ENCODE measurements at places on chromosomes 12 and 14. TPM values are rescaled to one million over a fixed set of nuclear protein-coding genes. Genes with fewer than 3 reads are reported as not detected.

OR10P1 gene
- not detected for total RNA-seq

- ATAC-seq: no peak
Measured at GRCh38 chr14:53790731-53791500, 165.7 kb downstream of the BMP4 start.

- ATAC-seq: no peak
Measured at GRCh38 chr12:32777159-32777558, 21.5 kb upstream of the YARS2 start.

- ATAC-seq: no peak
Measured at GRCh38 chr14:80754696-80755095, 186.8 kb downstream of the CEP128 start.

DNA sequence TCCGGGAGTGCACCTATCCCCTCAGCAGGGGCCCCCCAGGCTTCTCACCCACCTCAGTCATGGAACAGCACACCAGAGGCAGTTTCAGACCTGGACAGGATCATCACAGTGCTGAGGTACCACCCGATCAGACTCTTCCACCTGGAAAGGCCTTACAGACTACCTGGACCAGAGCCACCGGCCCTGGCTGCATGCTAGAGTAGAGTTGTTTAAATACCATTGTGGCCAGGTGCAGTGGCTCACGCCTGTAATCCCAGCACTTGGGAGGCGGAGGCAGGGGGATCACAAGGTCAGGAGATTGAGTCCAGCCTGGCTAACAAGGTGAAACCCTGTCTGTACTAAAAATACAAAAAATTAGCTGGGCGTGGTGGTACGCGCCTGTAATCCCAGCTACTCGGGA, 61.5 kb downstream of the TSPAN11 start:
- ATAC-seq: no peak

DNA sequence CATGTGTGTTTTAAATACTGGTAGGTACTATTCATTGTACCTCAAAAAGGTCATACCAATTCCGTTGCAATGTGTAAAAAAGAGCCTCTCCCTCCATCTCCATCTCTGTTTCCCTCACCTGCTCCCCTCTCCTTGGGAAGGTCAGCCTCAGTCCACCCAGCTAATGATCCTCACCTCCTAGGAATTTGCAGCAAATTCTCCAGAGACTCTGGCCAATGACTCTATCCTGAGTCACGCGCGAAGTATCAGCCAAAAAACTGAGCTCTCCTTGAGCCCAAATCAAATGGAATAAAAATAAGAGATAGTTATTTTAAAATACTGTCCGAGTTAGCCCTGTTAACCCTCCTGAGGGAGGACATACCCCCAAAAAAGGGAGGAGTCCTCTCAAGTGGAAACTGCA, 148.4 kb downstream of the DPF3 start:
- no peak for ATAC-seq

DNA sequence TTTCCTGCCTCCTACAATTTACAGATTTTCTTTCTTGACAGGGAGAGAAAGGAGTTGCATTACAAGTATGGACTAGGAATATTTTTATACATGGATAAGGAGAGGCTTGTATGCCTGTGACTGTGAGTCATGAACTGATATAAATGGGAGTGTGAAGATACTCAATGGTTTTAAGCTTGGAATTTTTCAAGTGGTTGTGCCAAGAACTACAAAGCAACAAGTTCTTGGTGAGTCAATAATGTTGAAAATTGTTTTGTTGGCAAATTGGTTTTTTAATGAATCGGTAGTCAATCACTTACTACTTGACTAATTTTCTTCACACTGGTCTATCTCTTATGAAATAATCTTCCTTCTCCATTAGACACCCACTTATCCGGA, 58.9 kb upstream of the HMGA2 start:
- no peak for ATAC-seq

DNA sequence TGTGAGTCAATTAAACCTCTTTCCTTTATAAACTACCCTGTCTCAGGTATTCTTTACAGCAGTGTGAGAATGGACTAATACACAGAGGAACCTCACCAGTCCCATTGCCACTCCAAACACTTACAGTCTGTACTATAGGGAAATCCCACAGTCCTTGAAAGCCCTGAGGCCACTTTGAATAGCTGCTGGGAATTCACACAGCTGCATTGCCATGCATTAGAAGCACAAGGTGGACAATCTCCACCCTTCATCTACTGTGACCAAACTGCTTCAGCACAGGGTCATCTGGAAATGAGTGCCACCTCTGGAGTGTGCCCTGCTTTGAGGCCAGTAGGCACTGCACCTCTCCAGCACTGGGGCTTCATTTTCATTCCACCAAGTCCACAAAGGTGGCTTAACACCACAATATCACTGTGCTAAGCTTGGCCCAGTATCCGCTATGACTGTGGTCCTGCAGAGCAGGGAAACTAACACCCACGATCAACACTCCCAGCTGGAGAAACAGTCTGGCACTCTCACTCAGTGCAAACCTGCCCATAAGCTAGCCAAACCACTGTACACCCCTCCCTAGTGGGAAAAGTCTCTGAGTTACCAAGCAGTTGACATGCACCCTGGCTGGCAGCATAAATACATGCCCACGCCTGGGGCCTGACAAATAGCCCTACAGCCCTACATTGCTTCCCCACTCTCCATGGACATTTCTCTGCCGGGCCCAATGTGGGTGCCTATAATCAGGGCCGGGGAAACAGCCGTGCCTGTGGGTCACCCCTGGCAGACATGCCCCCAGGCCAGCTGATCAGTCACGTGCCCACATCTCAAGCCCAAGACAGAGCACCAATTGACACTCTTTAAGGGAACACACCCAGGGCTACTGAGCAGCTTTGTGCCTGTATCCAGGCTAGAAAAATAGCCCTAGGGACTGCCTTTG, 294.3 kb upstream of the MGAT4C start:
- ATAC-seq: peak; percentile 16

ETNK1 gene
- total RNA-seq: 33.3 TPM

FAM186B gene
- total RNA-seq: 0.31 TPM

DNA sequence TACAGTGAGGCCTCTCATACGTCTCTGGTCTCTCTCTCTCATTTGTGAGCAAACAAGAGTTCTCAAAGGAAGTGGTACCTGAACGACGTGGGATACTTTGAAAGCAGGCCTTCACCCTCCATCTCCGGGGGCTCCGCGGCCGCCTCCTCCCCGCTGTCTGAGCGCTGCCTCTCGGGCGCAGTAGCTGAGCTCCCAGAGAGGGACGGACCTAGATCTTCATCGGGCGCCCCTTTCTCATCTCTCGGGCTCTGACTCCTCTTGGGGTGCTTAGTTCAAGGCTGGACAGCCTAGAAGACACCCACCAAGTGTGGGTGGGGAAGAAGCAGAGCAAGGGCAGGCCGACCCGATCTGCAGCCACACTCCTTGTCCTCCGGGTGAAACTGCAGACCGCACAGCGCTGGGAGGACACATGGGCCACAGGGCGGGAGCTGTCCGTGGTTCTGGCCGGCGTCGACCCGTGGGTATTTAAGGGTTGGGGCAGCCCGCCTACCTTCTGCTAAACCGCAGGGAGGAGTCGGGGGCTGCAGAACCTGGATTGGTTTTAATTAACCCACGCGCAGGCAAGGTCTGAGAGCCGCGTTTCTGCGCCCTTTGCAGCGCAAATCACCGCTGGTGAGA, 92.7 kb downstream of the PAH start:
- ATAC-seq: no peak

GRCh38 chr12:53963005-53963404, 8.3 kb downstream of the HOXC12 start:
- ATAC-seq: no peak

DNA sequence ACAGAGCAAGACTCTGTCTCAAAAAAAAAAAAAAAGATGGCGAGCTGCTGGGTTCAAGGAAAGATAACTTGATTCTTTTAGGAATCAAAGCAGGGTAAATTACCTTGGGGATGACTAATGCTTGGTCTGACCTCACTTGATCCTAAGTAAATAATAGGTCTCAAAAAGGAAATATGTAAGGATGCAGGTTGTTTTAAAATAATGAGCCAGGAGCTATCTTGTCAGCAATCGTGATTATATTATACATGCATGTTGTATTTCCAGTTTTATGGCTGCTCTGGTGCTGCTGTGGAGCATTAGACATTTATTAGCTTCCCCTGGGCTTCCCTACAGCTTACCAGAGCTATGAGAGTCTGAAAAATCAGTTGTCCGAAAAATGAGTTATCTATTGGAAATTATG, 2.6 kb downstream of the EIF2B2 start:
- no peak for ATAC-seq

DNA sequence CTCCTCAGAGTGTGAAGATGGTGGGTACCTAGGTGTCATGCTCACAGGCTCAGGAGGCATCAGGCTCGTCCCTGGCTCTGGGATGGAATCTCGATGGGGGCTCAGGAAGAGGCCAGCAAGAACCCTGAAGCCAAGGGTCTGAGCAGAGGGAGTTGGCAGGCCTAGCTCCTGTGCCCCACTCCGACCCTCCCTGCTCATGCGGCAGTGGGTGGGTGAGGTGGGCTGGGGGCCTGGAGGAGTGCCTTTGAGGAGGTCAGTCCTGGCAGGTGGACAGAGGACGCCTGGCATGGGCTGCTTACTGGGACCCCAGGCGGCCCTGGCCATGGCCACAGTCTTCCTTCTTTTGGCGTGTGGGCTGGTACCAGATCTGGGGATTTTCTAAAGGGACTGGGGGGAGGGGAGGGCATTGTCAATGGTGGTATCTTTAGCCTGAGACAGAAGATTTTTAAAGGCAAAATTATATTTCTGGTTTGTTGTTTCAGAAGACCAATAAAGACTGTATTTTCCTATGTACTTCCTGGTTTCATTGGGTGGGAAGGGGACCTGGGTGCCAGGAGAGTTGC, 16.0 kb downstream of the LRTM2 start:
- no peak for ATAC-seq

TBX3 gene
- total RNA-seq: 11.8 TPM

DNA sequence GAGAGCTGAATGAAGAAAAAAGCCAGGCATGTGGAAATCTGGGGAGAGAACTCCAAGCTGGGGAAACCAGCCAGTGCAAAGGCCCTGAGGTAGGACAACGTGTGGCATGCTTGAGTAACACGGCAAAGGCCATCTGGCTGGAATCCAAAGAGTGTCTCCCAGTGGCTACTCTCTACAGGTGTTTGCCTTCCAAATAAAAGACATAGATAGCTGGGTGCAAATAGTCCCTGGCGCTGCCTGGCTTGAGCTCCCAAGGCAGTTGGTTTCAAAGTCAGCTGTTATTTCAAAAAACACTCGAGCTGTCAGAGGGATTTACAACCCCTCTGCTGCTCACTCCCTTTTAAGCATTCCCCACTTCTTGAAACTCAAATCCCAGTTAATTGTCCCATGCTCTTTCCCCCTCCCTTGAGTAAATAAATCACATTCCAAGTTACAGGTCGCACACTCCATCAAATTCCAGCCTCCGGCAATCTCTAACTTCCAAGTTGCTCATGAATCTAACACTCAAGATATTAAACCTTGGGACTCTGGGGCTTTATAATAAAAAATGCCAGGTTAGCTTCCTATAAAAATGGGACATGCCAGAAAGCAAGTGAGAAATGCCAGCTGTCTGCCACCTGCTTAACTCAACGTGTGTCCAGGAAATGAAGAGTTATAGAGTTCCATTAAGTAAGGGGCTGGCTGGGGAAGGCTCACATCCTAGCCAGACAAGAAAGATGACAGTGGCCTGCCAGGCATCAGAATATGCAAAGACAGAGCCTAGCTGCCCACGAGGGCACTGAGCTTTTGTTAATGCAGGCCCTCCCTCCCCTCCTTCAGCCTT, 133.6 kb upstream of the NOS1 start:
- ATAC-seq: no peak

- no peak for ATAC-seq
Measured at GRCh38 chr14:32399920-32400319, 70.8 kb downstream of the AKAP6 start.

CDK17 gene
- total RNA-seq: 54.4 TPM

FOXA1 gene
- 5.1 TPM for total RNA-seq

DNA sequence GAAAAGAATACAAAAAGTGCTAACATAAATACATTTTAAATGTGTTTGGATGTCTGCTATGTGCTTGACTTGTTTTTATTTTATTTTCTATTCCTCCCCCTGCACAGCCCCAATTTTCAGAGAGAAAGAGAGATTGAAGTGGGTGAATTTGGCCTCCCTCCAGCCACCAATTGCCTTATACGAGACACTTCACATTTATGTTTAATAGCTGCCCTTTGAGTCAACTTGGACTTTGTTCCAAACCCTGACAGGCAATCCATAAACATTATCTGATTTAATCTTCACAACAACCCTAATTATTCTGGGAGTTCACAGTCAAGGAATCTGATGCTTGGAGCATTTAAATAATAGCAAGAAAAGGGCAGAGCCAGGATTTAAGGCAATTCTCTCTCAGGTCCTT, 161.7 kb downstream of the SLC15A4 start:
- ATAC-seq: no peak

IFI27 gene
- 156 TPM for total RNA-seq

DNA sequence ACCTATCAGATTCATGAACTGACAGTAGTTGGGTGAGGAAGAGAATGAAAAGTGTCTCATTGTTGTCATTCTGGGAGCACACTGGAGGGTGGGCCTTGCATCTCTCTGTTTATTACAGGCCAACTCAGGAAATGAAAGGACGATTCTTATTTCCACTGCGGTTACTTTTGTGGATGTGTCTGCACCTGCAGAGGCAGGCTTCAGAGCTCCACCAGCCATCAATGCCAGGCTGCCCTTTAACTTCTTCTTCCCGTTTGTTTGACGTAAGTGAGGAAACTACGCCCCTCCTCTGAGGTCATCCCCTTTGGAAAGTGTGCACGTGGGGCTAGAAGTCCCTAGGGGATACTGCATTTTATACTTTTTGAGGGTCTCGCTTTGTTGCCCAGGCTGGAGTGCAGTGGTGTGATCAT, 33.7 kb downstream of the TCTN1 start:
- no peak for ATAC-seq

PRKD1 gene
- total RNA-seq: 14.3 TPM

DNA sequence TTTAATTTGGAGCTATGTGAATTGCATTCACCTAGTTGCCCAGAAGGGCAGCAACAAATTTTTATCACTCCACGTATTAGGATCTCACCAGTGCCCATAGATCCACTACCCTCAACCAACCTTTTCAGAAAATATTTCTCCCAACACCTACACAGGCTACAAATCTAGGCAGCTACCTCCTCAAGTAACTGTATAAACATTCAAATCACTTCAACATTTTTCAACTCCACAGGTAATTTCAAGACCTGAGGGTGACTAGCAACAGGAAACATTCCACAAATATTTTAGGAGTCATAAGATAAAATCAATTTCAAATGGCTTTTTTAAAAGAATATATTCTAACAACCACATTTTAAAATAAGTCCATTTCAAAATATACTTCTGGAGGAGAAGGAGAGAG, 12.9 kb downstream of the PHLDA1 start:
- no peak for ATAC-seq

DNA sequence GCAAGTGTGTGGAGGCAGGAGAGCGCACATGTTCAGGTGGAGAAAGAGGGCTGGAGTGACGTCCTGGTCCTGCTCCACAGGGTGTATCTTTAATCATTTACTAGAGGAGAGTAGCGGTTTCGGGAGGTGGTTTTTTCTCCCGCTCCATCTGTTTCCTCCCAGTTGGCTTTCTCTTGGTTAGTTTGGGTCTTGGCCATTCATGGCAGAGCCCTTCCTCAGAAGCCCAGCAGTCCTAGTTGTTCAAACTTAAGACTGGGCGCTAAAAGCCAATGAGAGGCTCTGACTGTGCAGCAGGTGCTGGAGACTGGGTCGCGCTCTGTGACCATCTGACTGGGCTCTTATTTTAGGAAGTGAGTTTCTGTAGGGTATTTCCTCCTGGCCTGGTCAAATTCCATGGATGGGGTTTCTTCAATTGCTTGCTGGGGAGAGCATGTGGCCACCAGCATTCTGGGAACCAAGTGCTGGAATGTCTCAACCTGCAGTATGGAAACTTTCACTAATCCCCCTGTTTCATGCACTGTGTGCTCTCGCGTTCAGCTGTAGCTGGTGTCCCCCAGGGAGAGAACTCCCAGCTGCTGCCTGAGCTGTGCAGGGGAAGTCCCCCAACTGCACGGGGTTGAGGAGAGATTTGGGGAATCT, 27.4 kb upstream of the TSPAN9 start:
- no peak for ATAC-seq

Measured in gastroesophageal sphincter (tissue), 4 donors.